Psoas muscle (tissue), 8 donors: ENCODE measurements at places on chromosomes 12 and 14. TPM values are rescaled to one million over a fixed set of nuclear protein-coding genes. Genes with fewer than 3 reads are reported as not detected.

Gene DACT1
- total RNA-seq, result 0.67 TPM

Gene PRH2
- total RNA-seq, result not detected

Gene TC2N
- total RNA-seq, result 2.6 TPM

Gene HOXC5
- 0.74 TPM for total RNA-seq

Gene BBOF1
- 1.4 TPM for total RNA-seq

Gene BRAP
- total RNA-seq, result 18.3 TPM

Gene SLC7A8
- 43.0 TPM for total RNA-seq
